Esophagus squamous epithelium (tissue), 5 donors: ENCODE measurements at places on chromosomes 6 and 20.

GRCh38 chr6:139846538-139847456 is 472.3 kb upstream of the CITED2 start:
- DNase-seq = no peak

- DNase-seq = no peak
These were observed at the start of gene SMPDL3A for GRCh38 chr6:122789182-122790027. Gene SMPDL3A (plus strand): TSS chr6:122789258. CDS start chr6:122789347, 89 bp downstream.

DNA sequence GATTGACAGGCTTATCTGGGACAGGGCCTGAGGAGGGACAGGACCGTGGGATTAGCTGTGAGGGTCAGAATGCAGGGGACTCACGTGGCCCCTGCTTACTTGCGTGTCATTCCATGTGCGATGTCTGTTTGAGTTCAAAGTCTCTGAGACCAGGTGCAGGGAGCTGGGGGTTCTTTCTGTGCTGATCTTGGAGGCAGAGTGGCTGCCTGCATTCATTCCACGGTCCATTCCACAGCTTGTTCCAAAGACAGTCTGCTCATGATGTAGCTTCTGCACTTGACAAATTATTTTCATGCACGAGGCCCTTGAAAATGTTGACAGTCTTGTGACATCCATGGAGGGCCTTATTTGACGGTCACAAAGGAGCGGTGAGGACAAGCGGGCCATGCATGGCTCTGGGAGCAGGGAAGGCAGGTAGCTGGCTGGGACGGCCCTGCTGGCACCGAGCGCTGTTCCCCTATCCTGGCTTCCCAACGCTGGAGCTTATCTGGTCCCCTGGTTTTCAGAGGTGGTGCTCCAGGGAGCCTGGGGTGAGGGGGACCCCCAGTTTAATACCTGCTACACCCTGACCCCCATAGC is 156.3 kb upstream of the RNF24 start:
- DNase-seq = no peak

GRCh38 chr6:134702279-134702678 is 247.6 kb downstream of the ALDH8A1 start:
- DNase-seq = no peak
